ENCODE measurements at places on chromosomes 11 and 22.

DNA sequence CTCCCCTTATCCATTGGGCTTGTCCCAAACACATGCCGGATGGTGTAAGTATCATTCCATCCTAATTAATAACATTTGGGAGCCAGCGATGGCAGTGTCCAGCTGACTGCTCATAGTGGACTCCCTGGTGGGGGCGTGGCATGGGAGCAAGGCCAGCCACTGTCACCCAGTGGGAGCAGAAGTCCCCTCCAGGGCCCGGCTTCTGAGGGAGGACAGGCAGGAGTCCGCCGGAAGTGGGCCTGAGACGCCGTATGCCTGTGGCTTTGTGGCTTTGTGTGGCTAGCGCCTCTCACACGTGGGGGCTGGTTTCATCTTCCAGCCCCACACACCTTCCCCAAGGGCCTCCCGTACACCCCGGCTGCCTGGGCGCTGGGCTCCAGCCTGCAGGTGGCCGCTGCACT lies 124.5 kb downstream of the KCNQ1 start:
- DNase-seq: no peak

DNA sequence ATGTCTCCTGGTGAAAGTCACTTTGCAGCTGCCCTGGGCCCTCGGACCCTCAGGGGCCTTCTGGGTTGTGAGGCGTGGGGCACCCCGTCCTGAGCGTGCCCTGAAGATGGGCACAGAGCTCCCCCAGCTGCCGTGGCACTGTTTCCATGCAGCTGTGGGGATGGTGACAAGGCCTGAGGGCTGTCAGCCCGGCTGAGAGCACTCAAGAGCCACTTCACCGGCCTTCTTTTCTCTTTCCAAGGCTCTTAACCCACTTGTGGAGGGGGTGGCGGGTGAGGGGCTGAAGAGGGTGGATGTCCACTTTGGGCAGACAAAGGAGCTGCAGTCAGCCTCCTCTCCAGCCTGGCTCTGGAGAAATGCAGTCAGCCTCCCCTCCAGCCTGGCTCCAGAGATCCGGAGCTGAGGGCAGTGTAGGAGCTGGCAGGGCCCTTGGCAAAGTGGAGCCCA lies 239.5 kb downstream of the ST3GAL4 start:
- no peak for DNase-seq

- no peak for DNase-seq
These were observed 634.3 kb downstream of the OPCML start for GRCh38 chr11:132898021-132898420.

GRCh38 chr11:122123263-122123929 lies 7.4 kb upstream of the BLID start:
- no peak for DNase-seq

DNA sequence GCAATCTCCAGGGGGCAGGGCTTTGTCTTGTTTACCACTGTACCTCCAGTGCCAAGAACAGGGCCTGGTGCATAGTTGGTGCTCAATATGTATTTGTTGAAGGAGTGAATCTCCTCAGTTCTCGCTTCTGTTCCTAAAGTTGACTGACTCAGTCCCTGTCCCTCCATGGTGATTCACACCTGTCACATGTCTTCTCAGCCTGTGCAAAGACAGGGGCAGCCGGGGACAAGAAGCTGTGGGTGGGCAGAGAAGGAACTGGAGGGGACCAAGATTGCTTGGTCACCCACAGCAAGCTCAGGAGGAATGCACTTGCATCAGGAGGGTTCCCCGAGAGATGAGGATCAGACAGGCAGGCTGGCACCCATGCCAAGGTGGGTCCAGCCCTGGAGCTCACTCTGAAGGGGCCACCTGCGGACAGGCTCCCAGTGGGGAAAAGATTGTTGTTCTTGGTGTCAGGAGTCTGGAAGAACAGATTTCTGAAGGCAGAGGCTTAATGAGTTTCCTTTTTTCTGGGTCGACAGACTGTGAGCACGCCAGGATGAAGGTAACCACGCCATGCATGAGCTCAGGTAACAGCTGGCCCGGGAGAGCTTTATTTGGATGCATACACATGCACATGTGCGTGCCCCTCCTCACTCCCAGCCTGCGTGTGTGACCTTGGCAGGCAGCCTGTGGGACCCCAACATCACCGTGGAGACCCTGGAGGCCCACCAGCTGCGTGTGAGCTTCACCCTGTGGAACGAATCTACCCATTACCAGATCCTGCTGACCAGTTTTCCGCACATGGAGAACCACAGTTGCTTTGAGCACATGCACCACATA lies 16.9 kb downstream of the IL17RA start:
- no peak for DNase-seq

- no peak for DNase-seq
These were observed 318.1 kb upstream of the CTSC start for GRCh38 chr11:88655656-88656055.

DNA sequence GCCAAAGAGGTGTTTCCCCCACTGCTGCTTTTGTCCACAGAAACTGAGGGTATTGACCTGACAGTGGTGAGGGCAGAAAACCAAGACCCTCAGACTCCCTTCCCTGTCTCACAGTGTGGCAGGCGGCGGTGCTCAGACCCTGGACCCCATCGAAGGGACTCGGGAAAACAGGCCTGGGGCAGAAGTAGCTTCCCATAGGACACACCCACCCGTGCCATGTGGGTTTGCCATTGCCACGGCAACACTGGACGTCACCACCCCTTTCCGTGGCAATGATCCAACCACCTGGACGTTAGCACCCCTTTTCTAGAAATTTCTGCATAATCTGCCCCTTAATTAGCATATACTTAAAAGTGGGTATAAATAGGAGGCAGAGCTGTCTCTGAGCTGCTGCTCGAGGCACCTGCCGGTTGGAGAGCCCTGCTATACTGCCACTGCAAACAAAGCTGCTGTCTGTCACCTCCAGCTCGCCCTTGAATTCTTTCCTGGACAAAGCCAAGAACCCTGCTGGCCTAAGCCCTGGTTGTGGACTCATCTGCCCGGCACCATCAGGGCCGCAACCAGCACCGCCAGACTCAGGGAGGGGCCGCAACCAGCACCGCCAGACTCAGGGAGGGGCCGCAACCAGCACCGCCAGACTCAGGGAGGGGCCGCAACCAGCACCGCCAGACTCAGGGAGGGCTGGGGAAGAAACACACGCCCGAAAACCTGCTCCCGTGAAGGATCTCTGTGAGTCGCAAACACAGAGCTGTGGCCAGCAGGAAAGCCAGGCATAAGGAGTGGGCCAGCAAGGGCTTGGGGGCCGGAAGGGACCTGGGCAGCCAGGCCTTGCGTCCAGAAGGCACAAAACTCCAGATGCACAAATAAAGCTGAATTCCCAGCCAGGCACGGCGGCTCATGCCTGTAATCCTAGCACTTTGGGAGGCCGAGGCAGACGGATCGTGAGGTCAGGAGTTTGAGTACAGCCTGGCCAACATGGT lies 10.4 kb downstream of the MLC1 start:
- no peak for DNase-seq

- DNase-seq: no peak
These were observed 8.8 kb downstream of the RIN1 start for GRCh38 chr11:66327171-66328030.

GRCh38 chr11:19418221-19418620 lies 177.5 kb upstream of the E2F8 start:
- no peak for DNase-seq

DNA sequence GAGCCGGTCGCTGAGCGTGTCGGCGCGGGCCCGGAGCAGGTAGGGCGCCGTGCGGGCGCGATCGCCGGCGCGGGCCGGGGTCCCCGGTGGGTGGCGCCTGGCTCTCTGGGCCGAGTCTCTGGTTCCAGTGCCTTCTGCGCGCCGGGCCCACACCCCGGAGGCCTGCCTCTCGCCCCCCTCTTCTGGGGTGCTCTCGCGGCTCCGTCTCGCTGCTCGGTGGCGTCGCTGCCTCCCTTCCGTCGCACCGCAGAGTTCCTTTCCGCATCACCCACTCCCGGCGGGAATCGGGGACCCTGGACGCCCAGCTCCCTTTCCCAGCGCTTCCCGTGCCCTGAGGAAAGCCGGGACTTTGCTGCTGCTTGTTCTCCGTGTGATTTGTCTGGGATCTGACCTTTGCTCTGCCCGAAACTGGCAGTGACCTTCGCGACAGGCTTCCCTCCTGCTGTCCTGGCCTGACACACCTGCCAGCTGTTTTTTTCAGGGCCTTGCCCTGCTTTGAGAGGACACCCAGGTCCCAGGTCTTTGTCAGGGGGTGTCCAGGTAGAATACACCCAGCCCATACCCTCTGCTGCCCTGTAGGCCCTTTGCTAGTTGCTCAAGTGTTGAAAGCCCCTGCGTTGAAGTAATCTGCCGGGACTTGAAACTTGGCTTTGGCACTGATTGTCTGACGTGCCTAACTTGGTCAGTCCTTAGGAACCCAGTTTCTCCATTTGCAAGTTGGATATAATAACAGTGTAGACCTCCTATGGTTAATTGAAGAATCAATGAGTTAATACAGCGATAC lies 711 bp downstream of the FDX1 start:
- DNase-seq: no peak

DNA sequence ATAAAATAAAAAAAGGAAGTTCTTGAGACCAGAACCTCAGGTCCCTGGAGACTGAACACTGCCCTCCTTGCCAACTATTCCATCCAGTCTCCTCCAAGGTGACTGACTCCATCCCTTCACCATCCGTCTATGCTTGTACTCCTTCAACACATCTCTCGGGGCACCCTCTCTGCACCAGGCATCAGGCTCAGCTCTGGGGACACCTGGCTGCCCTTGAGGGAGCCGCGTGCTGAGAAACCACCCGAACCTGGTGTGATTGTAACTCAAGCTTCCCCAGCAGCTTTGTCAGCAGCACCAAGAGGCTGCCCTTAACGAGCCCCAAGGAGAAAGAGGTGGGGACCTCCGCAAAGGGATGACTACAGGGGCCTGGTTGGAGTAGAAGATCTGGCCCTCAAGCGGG lies 1.7 kb downstream of the PTPN5 start:
- DNase-seq: no peak

- no peak for DNase-seq
These were observed 129.9 kb downstream of the BUD13 start for GRCh38 chr11:116642902-116643301.

- DNase-seq: no peak
These were observed 34.0 kb downstream of the LGR4 start for GRCh38 chr11:27438595-27438981.

- no peak for DNase-seq
These were observed 1402.6 kb upstream of the TENM4 start for GRCh38 chr11:80843266-80843974.

- DNase-seq: no peak
These were observed 41.2 kb downstream of the OR2AT4 start for GRCh38 chr11:75055511-75055910.

DNA sequence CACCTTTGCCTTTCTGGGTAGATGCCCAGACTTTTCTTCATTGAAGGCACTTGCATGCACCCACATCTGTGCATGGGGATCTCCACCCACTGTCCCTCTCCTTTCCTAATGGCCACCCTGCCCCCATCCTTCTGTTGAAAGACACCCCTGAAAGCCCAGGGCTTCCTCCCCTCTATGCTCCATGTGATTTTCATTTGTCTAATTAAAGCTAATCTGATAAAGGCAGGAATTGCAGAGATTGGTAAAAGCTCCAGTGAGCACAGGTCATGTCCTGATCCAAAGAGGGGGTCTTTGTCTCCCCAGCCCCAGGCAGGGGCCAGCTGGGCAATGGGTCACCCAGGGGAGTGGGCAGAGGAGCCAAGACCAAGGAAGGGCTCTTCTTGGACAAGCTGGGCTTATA lies 107.6 kb upstream of the CD82 start:
- DNase-seq: no peak

- DNase-seq: no peak
These were observed 42.1 kb downstream of the SLC36A4 start for GRCh38 chr11:93155738-93156137.

DNA sequence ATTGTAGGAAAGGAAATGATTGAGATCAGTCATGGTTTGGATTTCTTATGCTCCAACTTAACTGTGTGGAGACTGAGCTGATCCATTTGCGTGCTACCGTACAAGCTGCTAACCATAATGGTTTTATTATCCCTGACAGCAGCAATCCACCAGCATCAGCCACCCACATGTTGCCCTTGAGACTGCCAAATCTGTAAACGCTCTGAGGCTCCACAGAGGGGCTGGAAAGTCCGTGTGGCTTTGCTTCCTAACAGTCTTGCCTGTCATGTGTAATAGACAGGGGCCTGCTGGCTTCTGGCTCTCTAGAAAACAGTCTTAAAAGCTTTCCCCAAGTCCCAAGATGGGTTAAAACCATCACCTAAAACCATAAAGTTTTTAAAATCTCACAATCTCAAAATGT lies 30.1 kb downstream of the ATG16L2 start:
- DNase-seq: no peak

DNA sequence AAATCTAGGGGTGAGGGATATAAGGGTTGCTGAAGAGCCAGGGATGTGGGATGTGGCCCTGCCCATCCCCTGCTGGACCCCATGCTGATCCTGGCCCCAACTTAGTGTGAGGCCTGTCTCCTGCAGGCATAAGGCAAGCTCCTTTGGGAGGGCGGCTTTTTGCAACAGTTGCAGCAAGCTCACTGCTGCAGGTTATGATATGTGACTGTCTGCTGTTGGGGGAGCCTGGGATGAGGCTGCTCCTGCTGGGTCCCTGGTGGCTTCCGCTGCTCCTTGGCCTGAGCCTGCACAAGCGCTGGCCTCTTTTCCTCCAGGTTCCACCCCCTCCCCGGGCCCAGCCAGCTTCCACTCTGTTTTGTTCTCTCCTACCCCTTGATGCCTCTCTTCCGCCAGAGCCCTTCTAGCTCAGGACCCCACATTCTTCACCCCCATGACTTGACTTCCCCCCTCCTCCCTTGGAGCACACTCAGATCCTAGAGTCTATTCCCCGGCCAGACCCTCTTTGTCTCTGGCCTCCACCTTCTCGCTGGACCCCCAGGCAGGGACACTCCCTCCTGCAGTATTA lies 35.0 kb upstream of the SYT13 start:
- DNase-seq: no peak

DNA sequence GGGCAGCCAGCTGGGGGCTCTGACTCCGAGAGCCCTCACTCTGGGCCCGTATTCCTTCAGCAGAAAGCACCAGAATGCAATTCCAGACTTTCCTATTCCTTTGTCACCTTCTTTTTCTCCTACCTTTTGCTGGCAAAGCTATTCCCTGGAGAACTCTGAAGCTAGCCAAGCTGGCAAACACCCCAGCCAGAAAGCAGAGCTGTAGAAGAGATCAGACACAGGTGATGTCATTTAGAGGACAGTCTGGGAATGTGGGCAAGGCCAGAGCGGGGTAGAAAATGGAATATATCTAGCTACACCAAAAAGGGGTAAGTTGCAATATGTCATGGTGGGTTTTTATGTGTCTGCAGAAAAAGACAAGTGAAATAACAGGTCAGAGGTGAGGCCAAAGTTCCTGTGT lies 205.1 kb downstream of the NXPE2 start:
- no peak for DNase-seq

Measured in activated CD4-positive, alpha-beta T cell treated with anti-CD3 and anti-CD28 coated beads, Interleukin-2, amount 50 U/mL, for 16 hours (primary cell).